ENCODE measurements at places on chromosomes 5 and 9.

GRCh38 chr9:69667306-69667705 lies 4.9 kb downstream of the APBA1 start:
- no peak for DNase-seq

- no peak for DNase-seq
Measured at GRCh38 chr5:73649926-73650325, 23.9 kb downstream of the ARHGEF28 start.

- no peak for DNase-seq
Measured at GRCh38 chr5:55856516-55857246, 5.5 kb downstream of the IL31RA start.

DNA sequence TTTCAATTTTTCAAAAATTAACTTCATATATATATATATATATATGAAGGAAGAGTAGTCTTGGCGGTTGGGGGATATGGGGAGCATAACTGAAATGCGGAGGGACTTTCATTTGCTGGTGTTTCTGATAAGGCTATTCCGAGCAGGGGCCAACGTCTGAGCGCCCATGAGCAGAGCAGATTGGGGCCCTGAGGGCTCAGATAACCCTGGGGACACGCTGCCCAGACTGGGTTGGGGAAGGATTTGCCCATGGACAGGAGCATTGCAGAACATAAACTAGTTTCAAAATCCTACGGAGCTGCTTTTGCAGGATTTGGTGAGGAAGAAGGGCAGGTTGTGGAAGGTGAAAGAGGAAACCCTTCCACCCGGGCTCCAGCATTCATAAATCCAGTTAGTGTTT lies 240.2 kb downstream of the IRX1 start:
- no peak for DNase-seq

GRCh38 chr5:53030893-53031292 lies 41.7 kb downstream of the ITGA2 start:
- no peak for DNase-seq

DNA sequence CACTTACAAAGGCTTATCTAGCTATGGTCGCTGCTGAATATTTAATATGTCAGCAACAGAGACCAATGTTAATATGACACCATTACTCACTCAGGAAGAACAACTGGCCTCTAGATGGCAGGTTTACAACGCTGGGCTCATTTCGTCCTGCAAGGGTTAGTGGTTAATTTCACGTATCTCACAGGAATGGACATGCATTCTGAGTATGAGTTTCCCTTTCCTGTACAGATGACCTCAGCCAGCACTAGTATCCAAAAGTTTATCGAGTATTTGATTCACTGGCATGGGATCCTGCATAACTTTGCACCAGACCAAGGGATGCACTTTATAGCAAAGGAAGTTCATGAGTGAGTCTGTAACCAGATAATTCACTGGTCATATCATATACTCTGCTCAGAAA lies 8.7 kb upstream of the TRPC7 start:
- DNase-seq = no peak

DNA sequence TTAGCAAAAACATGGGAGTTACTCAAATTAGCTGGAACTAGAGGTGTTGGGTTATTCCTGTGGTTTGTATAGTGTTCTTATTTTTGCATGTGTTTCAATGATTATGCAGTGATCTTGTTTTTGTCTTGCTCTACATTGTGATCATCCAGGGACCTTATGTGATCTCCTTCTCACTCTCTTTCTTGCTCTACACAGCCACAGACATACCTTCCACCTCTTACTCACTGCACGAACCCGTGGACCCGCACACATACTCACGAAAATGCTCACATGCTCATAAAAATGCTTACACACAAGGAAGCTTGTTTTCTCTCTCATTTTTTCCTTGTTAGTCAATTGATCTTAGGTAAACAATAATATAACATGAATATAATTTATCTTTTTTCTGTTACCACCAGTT lies 187.1 kb downstream of the KDM4C start:
- DNase-seq = no peak

DNA sequence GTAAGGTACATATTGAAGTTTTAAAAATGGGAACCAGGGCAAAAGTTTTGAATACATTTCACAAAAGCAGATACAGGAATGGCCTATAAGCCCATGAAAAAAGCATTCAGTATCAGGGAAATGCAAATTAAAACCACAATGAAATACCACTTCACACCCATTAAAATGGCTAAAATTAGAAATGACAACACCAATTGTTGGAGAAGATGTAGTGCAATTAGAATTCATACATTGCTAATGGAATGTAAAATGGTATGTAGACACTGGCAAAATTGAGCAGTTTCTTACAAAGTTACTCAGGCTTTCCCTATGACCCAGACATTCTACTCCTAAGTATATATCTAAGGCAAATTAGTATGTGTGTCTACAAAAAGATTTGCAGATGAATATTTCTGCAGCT lies 34.2 kb downstream of the CDC14B start:
- DNase-seq = no peak

- DNase-seq = no peak
Measured at GRCh38 chr9:96270236-96270744, 31.7 kb downstream of the HSD17B3 start.

GRCh38 chr5:115774684-115775083 lies 41.8 kb downstream of the CDO1 start:
- DNase-seq = no peak

DNA sequence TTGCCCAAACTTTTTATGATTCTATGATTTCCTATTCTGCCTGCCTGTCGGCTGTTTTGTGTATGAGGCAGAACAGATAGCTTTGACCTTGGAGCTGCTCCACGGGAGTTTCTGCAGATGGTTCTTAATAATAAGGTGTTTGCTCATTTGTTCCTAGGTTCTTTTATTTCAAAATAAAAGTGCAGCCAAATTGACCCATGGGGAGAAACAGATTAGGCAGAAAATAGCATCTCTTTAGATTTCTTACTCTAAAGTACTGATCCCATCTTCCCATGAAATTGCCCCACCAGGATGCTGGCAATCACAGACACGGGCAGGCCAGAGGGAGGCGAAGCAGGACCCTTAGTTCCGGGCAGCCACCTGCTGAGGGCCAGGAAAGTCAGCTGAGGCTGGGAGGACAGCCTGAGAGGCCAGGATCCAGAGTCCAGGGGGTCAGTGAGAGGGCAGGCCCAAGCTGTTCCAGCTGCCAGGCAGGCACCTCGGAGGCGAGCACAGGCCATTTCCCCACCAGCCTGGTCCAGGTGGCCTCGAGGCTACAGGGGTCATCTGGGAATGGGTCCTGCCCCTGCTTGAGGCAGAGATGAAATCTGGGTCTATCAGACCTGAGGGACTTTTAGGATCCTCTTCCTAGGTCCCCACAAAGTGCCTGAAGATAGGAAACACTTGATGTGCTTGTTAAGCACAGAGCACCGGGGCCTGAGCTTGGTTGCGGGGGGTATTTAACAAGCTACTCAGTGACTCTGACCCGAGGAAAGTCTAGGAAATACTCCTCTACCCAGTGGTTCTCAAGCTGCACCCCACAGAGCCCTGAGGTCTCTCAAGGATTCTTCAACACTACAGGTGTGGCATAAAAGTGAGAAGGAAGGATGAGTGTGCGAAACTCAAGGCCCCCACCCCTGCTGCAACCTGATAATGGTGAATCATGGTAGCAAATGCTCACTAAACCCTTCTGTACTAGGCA lies 145.4 kb downstream of the CMYA5 start:
- DNase-seq = no peak

GRCh38 chr5:85132269-85132668 lies 747.6 kb upstream of the EDIL3 start:
- no peak for DNase-seq

GRCh38 chr5:6743161-6743560 lies 29.9 kb downstream of the TENT4A start:
- no peak for DNase-seq

DNA sequence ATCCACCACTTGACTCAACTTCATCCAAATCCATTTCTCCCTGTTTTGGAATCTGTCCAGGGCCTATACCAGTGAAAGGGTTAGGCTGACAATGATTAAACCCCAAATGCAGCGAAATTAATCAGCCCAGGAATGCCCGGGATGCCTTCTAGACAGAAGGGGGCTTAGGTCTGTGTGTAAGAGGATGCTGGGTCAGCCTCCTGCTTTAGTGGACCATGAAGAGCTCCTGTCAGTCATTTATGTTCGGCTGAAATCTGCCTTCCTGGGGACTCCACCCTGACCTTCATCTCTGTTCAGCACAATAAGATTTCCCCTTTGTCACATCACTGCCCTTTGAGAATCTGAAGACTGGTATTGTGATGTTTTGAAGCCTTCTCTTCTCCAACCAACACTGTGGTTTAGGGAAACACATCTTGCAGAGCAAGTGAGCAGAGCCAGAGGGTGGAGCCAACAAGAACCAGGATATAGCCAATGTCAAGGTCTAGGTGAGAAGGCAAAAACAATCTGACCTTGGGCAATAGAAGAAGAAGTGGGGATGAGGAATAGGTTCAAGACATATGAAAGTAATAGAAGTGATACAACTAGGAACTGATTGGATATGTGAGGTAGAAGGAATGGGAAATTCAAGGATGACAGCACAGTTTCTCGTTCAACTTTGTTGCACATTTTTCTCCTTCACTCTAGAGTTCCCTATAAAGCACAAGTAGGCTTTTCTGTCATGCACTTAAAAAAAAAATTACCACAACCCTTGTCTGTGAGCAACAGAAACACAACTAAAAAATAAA lies 234.4 kb downstream of the ARHGAP26 start:
- DNase-seq = no peak

DNA sequence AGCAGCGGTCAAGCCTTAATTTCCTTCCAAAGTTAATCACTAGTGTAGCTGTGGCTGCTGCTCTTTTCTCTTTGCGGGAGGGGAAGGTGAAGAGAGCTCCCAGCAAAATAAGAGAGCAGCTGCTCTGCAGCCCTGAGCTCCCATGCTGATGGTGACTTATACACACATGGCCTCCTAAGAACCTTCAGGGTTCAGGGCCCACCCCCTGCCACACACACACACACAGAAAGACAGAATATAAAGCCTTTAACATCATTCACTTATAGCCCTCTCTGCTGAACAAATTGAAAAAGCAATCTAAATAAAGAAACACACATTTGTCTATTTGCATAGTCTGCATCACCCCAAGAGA lies 43.6 kb downstream of the GAS1 start:
- DNase-seq = no peak

GRCh38 chr9:86073839-86074238 lies 25.5 kb downstream of the GOLM1 start:
- DNase-seq = no peak

DNA sequence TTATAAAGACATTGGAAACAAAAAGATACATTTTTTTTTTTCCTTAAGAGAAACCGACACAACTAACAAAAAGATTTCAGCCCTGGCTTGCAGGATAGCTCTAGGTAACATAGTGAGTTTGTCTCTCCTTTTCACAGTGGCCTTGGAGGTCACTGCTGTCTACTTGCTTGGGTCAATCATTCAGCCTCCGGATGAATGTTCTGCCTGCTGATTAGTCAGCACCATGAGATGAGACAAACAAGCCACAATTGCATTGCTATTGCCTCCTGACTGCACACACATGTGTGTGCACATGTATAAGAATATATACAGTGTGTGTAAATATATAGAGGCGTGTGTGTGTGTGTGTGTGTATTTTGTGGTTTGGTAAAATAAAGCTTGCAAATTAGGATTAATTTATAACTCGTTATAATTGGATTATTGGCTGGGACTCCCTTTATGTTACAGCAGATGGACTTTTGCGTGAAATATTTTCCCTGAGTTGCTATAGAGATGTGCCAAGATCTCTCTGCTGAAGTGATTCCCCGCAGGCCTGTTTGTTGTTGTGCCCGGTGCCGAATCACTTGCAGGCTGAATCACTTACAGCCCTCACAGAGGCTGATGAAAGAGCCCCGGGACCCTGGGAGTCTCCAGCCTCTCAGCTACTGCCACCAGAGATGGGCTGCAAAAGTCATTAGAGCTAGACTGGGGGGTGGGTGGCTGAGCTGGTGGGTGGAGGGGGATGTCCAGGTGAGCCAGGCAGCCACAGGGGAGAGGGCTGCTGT lies 161.2 kb downstream of the FGF18 start:
- no peak for DNase-seq

- DNase-seq = no peak
Measured at GRCh38 chr5:180336234-180337020, 16.7 kb downstream of the GFPT2 start.

- no peak for DNase-seq
Measured at GRCh38 chr5:38367410-38367809, 109.1 kb downstream of the EGFLAM start.

- DNase-seq = no peak
Measured at GRCh38 chr5:101600614-101601013, 695.5 kb downstream of the SLCO4C1 start.

DNA sequence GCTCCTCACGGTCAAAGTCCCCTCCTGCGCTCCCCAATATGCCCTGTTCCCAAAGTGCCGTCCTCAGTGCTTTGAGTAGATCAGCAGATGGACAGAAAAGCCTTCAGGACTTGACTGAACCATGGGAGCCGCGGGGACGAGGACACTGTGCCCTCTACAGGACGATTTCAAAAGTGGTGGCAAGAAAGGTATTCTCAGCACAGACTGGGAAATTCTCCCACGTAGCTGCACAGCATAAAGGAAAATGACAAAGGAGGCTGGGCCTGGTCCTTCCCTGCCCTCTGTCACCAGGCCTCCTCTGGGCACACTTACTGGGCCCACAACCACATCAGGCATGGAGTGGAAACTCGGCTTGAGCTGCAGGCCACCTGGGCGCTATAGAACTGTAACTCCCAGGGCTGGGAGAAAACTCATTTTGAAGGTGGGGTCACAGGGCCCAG lies 16.7 kb upstream of the MTMR12 start:
- peak; percentile 44 for DNase-seq

DNA sequence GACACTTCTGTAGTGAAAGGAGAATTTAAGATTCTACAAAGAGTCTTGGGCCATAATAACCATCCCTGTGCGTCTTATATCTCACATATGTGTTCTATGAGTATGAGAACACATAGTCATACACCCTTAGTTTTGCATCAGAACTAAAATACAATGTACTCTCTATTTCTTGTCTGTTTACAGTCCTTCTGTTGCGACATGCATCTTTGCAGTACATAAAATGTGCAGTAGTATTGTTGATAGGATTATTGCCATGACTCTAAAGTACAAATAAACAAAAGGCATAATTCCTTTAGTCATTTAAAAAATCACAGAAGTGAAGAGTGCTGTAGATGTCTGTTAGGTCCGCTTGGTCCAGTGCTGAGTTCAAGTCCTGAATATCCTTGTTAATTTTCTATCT lies 201.9 kb downstream of the NR3C1 start:
- no peak for DNase-seq

- no peak for DNase-seq
Measured at GRCh38 chr5:23169660-23170416, 316.7 kb upstream of the CDH12 start.

GRCh38 chr9:106467865-106468164 lies 395.2 kb upstream of the ZNF462 start:
- no peak for DNase-seq

DNA sequence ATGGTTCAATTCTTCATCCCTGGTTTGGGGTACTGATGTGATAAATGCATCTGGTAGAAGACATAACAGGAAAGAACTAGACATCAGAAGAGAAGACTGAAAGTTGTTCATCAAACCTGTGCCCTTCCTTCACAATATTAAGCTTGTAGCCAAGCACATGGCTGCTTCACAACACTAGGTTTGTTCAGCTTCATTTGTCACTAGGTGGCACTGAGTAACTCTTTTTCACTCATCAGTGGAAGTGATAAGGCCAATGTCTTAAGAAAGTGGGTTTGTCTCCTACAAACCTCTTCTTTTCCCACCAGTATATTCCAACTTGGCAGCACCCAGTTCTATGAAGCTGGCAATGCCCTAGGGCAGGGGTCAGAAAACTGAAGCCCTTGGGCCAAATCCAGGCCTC lies 26.9 kb downstream of the ZNF484 start:
- no peak for DNase-seq

Measured in lower leg skin (tissue), 4 donors.